ENCODE measurements at places on chromosomes 6 and 20.

- no peak for DNase-seq
Measured at GRCh38 chr6:124193132-124193531, 389.5 kb downstream of the NKAIN2 start.

DNA sequence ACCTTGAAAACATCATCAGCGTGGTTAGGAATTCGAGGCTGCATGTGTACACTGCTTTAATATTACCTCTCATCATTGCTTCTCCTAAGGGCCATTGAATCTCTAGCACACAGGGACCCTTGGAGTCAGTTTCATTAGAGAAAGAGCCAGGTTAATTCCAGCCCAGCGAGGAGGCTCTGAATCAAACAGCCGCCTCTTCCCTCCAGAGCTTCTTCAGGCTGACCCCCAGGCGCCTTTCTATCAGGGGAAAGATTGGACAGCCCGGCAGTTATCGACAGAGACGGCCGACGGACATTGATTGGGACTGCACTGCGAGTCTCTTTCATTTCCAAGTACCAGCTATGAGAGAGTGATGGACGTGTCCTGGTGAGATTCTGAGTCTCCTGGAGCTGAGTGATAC lies 159.2 kb downstream of the ANKRD60 start:
- no peak for DNase-seq

DNA sequence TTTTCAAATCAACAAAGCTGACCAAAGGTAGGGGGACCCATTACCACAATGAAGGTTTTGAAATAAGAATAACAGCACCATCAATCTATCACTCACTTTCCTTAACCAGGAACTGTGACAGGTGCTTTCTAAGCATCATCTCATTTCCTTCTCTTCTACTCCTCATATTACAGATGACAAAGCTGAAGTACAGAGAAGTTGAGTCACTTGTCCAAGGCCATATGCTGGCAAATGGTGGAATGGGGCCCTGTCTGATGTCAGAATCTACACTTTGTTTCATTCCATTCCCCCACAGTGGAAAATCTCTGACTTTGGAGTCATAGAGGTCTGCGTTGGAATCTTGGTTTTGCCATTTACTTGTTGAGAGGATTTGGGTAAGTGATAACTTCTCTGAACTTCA lies 222.5 kb upstream of the LRFN2 start:
- DNase-seq = no peak

DNA sequence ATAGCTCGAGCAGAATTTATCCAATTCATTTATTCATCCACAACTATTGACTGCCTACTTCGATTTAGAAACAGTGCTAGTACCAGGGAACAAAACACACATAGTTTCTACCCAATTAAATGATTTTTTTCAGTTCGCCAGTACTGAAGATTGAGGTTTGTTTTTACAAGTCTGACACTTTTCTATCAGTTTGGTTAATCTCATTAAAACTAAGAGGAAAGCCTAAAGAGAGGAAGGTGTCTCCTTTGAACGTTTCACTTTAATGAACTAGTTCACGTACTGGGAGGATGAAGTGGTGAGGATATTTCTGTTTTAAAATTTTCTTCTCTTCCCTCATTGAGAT lies 570 bp upstream of the ANKS1A start:
- no peak for DNase-seq

GRCh38 chr6:74479420-74479819 lies 726.4 kb downstream of the COL12A1 start:
- DNase-seq = no peak

DNA sequence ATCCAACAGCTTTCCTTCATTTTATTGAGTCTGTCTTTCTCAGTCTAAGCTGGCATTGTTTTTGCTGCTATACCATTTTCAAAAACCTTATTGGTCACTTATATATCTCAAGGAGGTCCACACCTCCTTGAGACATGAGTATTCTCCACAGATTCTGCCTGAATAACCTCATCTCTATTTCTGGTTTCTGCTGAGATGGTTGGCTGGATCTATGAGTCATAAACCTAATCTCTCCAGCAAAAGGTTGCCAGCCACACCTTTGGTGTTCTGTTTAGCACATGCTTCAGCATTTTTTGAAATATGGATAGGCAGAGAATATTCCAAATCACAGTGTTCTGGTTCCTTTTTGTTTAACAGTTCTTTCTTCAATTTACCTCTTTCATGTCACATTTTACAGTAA lies 40.8 kb upstream of the TMEM244 start:
- no peak for DNase-seq
